ENCODE measurements at places on chromosomes 7 and 10.
A peak's percentile ranks its signal among the peaks of the same experiment; 100 is the strongest.

DNA sequence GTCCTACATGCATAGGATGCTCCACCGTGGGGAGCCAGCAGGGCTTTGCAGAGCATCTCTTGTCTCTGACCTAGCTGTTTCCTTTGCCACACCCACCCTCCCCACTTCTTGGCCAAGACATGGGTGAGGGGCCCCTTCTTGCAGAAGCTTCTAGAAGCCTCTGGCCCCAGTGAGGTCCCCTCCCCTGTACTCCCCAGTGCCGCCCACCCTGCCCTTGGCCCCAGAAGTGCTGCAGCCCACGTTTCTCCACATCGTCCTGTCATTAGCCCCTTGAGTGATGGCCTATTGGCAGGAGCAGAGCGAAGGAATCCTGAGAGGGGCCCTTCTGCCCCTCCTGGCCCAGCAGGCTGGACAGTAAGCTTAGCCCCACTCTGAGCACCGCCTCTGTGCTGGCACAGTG, 43.7 kb downstream of the ALOX5 start:
- peak; percentile 68 for DNase-seq

- no peak for DNase-seq
These were observed 337.6 kb downstream of the CCSER2 start for GRCh38 chr10:84665883-84666463.

- DNase-seq: no peak
These were observed 19.2 kb downstream of the TECPR1 start for GRCh38 chr7:98232799-98233198.

GRCh38 chr10:24435374-24435773, 226.4 kb downstream of the KIAA1217 start:
- DNase-seq: no peak

Data from coronary artery (tissue), 2 donors.